ENCODE measurements at places on chromosomes 2 and 18.

GRCh38 chr18:42196651-42197050 is 241.6 kb downstream of the PIK3C3 start:
- peak; percentile 27 for DNase-seq

GRCh38 chr2:206096876-206097275 is 10.9 kb upstream of the INO80D start:
- no peak for DNase-seq

GRCh38 chr2:203062126-203062525 is 47.5 kb downstream of the NBEAL1 start:
- DNase-seq = peak; percentile 13

DNA sequence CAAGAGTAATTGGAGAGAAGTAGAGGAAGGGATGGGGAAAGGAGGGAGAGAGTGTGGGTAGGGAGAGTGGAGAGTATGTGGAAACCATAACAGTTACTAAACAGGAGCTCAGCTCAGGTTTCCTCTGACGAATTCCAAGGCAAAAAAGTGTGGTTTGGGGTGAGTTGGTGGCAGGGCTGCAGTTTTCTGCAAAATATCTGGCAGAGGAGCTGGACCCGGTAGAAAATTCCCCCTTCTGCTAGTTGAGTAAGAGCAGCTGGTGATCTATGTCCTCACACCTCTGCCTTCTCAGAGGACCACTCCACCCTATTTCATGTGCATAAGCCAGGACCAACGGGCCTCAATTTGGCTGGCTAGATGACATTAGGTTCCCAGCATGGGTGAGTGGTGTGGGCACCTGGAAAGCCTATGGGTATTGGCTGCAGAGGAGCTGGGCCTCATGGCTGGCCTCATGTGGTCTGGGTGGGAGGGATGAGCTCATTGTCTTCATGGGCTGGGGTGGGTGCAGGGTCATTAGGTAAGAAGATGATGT is 13.2 kb downstream of the NRP2 start:
- peak; percentile 40 for DNase-seq

- no peak for DNase-seq
These were observed 444.4 kb downstream of the NCKAP5 start for GRCh38 chr2:133123904-133124303.

GRCh38 chr2:204226305-204226880 is 289.8 kb downstream of the ICOS start:
- DNase-seq = no peak

- no peak for DNase-seq
These were observed 148.6 kb upstream of the KCNJ3 start for GRCh38 chr2:154549869-154550268.

- DNase-seq = no peak
These were observed at the start of gene NOSTRIN for GRCh38 chr2:168801961-168802858. Gene NOSTRIN (plus strand): TSS chr2:168802637. CDS start chr2:168802647, 10 bp downstream.

DNA sequence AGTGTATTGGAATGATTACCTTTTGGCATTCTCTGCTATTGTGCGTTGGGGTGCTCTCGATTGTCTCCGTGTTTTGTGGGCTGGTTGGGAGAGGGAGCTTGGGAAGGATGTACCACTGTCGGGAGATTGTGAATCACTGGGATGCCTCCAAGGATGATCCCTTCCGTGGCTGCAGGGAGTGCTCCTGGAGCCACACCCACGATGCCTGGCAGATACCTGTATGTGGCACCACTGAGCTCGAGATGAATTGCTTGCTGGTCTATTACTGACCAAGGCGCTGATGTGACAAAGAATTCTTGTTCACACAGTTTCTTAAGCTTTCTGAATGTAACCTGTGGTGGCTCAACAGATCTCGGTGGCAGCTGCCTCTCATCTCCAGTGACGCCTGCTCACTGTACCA is 159.7 kb upstream of the LHCGR start:
- DNase-seq = no peak

DNA sequence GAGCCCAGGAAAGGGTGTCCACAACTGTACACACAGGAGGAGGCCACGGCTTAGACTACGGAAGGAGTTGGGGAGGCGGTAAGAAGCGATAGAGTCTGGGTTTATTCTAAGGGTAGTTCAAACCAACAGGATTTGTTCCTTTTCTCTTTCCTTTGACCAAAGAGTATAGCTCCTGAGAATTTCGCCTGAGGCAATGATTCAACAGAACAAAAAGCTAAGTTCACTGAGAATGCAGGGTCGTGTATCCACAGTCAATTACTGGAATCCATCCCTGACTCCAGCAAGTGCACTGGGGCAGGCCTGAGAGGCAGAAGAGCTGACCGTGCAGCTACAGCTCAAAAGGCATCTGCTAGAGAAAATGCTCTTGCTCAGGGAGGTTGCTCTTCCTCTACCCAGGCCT is 140.9 kb downstream of the TFCP2L1 start:
- DNase-seq = no peak

GRCh38 chr2:20650393-20650876 is 463 bp downstream of the HS1BP3 start:
- peak; percentile 37 for DNase-seq

DNA sequence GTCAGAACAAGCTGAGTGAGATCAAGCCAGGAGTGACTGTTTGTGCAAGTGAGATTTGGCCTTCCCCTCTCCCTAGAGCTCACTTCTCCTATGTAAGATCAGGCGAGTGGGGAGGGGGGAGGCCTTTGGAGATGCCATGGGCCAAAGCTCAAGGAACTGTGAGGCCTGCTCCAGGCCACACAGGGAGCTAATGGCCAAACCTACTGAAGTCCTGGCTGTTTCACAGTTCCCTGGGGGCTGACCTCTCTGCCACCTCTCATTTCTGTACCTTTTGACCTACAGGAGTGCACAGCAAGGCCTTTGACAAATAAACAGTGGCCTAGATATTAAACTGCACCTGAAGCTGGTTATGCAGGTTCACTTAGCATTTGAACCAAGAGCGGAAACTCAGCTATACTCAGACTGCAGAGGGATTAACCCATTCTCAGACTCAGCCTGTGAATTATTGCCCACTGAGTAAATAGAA is 235.0 kb upstream of the NT5C1B start:
- DNase-seq = no peak

DNA sequence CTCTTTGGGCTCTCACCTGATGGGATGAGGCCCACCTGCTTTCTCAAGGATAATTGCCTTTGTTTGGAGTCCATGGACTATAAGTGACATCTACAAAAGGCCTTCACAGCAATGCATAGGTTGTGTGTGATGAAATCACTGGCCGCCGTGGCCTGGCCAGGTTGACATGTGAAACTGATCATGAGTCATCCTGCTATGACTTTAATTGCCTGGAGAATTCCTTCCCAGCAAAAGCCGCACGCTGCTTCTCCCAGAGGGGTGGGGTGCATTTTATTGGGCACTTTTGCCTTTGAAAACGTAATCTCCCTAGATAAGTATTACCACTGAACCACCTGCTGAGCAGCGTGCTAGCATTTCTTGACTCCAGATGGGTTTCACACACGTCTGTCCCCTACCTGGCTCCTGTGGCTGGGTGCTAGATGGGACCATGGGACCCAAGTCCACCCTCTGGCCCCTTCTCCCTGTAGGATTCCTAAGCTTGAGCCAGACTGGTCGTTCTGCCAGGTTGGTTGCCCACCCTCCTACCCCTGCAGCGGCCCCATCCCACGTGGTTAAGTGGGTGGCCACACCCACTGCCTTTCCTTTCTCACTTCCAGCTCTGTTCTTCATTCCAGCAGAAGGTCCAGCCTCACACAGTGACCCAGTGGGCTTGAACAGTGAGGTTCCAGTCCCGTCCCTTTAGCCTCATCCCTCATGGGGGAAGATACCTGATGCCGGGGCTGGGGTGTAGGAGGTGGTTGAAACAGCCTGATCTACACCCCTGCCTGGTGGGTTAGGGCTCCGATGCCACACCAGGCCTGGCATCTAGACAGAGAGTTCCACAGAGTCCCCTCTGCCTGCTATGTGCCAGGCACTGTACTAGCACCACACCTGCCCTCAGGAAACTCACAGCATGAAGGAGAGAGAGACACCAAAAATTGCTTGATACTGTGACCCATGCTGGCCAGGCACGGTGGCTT is 89.6 kb downstream of the GBX2 start:
- DNase-seq = peak; percentile 56

- DNase-seq = no peak
These were observed 219.6 kb downstream of the CELF4 start for GRCh38 chr18:37346048-37346447.

GRCh38 chr2:172972005-172972619 is 103.5 kb upstream of the MAP3K20 start:
- DNase-seq = peak; percentile 46

DNA sequence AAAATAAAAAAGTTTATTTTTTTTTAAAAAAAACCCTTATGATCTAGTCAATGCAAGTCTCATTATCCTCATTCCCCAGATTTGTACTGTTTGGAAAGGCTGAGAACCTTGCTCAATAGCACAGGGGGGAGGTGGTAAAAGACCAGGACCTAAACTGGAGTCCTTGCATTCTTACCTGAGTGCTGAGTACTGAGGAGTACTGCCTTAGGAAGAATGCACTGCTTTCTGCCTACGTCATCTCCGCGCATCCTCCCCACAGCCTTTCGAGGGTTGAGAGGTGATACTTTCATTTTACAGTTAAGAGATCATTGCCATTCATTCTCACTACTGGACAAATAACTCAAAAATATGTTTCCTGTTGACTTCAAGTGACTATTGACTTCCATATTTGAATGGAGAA is 73.8 kb downstream of the MAP3K20 start:
- DNase-seq = no peak

DNA sequence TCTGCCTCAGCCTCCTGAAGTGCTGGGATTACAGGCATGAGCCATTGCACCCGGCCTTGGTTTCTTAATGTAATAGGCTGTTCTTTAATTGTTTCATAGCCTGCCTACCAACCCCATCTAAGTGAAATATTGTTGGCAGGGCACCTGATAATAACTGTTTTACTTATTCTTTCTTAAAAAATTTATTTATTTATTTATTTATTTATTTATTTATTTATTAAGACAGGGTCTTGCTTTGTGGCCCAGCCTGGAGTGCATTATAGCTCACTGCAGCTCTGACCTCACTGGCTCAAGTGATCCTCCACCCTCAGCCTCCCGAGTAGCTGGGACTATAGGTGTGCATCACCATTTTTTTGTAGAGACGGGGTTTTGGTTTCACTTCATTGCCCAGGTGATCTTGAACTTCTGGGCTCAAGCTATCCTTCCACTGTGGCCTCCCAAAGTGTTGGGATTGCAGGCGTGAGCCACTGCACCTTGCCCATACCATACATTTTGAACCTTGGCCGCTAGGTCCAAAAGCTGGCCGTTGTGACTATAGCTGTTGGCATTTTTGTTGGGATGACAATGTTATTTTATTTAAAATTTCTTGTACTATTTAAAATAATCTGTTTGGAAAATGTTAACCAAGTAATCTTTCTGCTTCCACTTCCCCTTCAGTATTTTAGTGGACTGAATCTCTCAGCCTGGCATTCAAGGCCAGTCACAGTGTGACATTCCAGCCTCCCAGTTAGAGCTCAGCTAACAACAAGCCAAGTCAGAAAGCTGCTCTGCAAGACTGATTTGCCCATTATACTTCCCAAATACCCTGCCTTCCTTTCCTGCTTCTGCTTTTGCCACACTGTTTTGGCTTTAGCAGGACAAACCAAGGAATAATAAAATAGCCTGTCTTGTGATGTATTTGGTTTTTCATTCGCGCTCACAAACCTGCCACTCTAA is 52.4 kb downstream of the BABAM2 start:
- no peak for DNase-seq

GRCh38 chr2:168300460-168300859 is 53.1 kb upstream of the STK39 start:
- DNase-seq = peak; percentile 46

GRCh38 chr2:38935568-38936172 is 46.0 kb downstream of the ARHGEF33 start:
- DNase-seq = peak; percentile 44

GRCh38 chr2:237861875-237862527 is 2.6 kb downstream of the RAMP1 start:
- DNase-seq = no peak

DNA sequence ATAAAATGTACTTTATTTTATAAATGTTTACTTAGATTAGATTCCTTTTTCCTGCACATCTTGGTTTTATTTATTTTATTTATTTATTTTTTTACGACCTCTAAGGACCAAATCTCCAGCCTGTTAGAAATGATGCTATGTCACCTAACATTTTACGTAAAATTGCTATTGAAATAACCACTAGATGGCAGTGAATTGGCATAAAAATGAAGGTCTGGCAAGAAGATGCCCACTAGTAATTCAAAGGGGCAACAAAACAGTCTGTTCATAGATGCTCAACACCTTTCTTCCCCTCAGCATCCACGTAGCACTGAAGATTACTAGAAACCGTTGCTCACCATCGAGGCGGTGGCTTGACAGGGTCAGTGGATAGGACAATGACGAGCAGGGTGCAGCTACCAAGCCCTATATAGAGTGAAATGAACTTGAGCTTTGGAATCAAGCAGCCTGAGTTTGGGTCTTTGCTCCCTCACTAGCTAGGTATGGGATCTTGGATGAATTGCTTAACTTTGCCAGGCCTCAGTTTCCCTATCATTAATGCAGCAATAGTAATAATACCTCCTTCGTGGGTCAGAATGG is 128.7 kb upstream of the L3MBTL4 start:
- DNase-seq = peak; percentile 34

- no peak for DNase-seq
These were observed 88.9 kb upstream of the NRXN1 start for GRCh38 chr2:51120754-51121280.

DNA sequence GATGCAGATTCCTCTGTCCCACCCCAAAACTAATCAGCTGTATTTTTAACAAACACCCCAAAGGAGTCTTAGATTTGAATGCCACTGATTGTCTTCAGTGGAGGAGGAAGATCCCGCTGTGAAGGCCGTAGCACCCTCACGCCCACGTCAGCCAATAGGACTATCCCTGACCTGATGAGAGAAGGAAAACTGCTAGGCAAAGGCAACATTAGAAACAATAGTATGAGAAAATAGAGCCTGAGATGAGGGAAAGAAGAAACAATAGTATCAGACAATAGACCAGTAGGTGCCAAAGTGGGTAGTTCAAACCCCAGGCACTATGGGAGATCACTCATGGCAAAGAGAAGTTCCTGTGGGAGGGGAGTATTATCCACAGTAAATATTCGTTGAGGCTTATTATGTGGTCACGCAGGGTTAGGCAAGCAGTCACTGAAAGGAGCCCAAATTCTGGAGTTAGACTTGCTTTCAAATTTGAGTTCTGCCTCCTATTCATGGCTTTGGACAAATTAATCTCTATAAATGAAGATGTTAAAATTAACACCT is 2.8 kb downstream of the PCBP1 start:
- no peak for DNase-seq

- DNase-seq = no peak
These were observed 36.4 kb downstream of the SCN1A start for GRCh38 chr2:166091439-166091838.

GRCh38 chr2:219022616-219023015 is 18.7 kb downstream of the CFAP65 start:
- no peak for DNase-seq

DNA sequence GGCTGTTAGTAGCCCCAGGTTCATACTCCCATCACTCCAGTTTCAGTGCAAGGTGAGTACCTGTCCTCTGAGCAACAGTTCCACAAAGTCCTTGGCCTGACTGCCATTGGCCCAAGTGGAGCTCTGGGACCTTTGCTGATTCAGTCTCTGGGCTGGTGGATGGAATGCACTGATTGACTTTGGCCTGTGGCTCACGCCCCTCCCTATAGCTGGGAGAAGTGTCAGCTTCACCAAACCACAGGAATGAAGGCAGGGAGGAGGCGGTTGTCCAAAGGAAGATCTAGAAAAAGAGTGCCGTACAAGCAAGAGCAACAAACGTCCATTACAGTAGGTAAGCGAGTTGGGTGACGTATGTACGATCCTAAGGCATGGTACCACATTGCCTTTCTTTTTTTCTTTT is 34.0 kb downstream of the QPCT start:
- peak; percentile 93 for DNase-seq

- no peak for DNase-seq
These were observed 14.3 kb downstream of the IGFBP5 start for GRCh38 chr2:216680951-216681629.
